ENCODE measurements at places on chromosomes 2 and 18.

- no peak for DNase-seq
Observed at GRCh38 chr2:107775211-107775610, 51.5 kb upstream of the RGPD4 start.

DNA sequence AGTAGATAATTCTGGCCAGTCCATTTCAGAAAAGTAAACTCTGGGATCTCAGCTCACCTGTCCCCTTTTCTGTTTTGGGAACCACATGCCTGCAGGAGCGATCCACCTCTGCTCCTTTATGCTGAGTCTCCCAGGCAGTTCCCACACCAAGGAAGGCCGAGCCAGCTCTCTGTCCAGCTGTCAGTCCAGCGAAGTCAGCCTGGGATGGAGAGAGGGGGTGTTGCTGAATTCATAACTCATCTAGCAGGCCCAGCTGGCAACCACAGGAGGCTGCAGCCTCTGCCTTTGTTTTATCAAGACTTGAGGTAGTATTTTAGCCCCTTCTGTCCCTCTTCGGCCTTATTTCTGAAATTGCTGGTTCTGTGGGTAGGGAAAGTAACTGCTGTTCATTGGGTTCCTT lies 209.9 kb downstream of the ARL4C start:
- DNase-seq, result no peak

DNA sequence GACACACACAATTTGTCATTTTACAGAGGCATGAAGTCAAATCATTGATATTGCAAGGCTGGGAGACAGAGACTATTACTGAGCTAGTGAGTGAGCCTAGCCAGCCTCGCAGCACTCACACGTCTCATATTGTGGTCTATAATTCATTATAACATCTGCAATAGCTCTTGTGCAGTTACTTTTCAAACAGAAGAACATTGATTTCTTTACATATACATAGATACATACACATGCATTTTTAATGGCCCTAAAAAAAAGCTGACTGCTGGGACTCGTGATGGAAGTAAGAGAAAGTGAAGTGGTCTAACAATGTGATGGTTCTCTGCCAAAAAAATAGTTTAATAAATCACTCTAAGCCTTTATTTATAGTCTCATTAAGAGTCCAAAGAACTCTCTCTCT lies 56.8 kb downstream of the KIAA2012 start:
- no peak for DNase-seq

GRCh38 chr2:129347486-129348217 lies 631.8 kb upstream of the RAB6C start:
- DNase-seq, result no peak

GRCh38 chr2:131572175-131572574 lies 44.5 kb downstream of the CCDC74A start:
- DNase-seq, result no peak

- no peak for DNase-seq
Observed at GRCh38 chr2:234939576-234939975, 12.2 kb upstream of the SH3BP4 start.

GRCh38 chr2:201450954-201451291 lies 335 bp downstream of the TRAK2 start:
- DNase-seq, result no peak

DNA sequence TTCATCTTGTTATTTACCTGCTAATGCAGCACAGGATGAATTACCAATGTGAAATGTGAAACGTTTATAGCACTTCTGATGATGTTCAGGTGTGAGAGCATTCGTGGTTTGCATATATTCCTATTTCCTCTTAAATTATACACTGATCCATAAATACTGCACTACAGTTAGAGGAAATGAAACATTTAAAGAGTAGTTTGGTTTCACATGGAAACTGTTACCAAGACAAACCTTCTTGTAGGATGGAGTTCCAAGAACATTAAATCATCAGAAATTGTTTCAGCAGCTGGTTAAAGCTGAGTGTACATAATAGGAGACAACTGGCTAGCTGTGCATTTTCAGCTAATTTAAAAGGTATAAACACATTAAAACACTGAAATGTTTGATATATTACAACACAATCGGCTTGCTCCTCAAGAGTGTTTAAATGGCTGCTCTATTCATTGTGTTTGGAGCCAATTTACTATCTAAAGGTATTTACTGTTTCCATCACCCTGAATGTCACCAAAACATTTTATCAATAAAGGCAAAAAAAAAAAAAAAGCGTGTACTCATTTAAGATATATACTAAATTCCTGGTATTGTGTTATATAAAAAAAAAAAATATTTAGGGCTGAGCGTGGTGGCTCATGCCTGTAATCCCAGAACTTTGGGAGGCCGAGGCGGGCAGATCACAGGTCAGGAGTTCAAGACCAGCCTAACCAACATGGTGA lies 100.6 kb downstream of the DYM start:
- no peak for DNase-seq

- DNase-seq, result no peak
Observed at GRCh38 chr2:179692043-179692442, 169.4 kb downstream of the ZNF385B start.

DNA sequence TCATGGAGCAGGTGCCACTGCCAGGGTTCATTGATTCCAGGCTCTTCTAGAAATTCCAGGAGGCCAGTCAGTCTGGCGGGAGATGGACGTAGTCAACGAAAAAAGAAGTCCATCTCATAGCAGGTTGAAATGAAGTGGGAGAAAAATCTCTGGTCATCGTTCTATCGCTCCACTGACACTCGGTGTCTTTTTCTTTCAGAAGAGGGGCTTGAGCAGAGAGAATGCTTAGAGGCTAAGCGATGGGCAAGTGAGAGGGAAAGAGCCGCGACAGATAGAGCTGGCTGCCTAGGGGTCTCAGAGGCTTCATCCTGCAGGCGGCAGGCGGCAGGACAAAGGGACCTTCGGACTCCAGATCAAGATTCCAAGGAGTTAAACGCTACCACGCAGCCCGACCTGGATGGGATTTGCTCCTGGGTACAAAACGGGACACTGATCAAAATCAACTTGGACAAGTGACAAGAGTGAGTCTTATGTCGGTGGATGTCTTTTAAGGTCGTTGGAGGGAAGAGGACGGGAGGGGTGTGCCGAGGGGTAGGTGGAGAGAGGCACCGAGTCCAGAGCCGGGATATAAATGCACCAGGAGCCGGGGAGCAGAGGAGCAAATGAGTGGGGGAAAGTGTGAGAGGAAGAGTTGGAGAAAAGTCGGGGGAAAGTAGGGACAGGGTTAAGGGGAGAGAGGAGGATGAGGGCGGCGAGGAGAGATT lies 677 bp upstream of the TMEM178A start:
- DNase-seq, result no peak

DNA sequence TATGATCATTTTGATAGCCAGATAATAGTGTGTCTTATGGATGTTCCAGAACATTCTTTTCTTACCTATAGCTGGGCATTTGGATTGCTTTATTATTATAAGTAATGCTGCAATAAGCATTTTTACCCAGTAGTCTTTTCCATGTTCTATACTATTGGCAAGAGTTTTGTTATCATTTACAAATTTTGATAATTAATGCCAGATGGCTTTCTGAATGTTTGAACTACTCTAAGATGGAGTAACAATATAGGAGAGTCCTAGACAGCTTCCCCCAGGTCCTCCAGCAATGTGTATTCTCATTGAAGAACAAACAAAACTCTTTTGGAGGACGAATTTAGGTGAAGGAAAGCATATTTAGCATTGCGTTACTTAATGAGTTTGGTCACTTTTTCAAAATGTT lies 73.0 kb downstream of the INPP4A start:
- DNase-seq, result no peak

GRCh38 chr18:5895299-5895875 lies at the start of gene TMEM200C:
TSS of gene TMEM200C (minus strand) at chr18:5895522. CDS start at chr18:5892063, 3,459 bp downstream.
- DNase-seq, result no peak

GRCh38 chr2:40289771-40290404 lies 162.0 kb downstream of the SLC8A1 start:
- DNase-seq, result no peak

DNA sequence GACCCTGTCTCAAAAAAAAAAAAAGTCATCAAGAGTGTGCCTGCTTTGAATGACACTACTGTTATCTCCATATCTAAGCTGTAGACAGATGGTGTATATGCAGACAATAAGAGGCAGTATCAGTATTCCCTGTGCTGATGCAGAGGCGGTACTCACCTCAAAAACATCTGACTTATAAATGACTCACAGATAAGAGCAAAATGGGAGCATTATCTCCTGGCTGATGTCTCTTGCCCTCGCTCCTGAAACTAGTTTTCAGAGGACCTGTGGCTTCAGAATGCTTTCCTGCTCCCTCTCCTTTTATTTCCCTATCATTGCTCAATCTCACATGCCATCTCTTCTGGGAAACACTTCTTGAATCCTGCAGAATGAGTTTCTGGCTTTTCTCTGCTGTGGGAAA lies 289.6 kb downstream of the PTPRM start:
- DNase-seq, result no peak

- DNase-seq, result no peak
Observed at GRCh38 chr2:42567364-42567763, 1.1 kb upstream of the MTA3 start.

GRCh38 chr2:124877141-124877577 lies 852.1 kb downstream of the CNTNAP5 start:
- no peak for DNase-seq

DNA sequence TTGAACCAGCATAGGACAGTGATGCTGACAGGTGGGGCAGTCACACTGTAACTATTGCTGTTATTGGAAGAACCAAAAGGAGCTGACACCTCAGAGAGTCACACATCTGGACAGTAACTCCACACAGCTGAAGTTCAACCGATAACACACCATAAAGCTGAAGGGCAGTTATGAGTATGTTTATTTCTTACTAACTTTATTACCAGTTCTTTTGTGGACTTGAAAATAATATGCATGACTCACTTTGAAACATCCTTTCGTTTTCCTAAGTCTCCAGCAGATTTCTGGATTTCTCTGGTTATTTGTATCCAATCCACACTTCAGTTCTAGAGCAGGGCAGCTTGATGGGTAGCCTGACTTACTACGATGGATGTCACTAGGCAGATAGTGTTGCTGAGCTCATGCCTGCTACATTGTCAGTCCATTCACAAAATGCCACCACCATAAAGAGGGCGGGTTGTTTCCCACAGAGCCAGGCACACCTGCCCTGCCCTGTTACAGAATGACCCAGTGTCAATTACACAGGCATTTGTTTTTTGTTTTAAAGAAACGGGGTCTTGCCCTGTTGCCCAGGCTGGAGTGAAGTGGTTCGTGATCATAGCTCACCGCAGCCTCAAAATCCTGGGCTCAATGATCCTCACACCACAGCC lies 8.4 kb upstream of the AGBL5 start:
- no peak for DNase-seq

- DNase-seq, result no peak
Observed at GRCh38 chr2:12282780-12283695, 433.7 kb upstream of the TRIB2 start.

GRCh38 chr2:160411955-160412354 lies 81.7 kb downstream of the RBMS1 start:
- no peak for DNase-seq

DNA sequence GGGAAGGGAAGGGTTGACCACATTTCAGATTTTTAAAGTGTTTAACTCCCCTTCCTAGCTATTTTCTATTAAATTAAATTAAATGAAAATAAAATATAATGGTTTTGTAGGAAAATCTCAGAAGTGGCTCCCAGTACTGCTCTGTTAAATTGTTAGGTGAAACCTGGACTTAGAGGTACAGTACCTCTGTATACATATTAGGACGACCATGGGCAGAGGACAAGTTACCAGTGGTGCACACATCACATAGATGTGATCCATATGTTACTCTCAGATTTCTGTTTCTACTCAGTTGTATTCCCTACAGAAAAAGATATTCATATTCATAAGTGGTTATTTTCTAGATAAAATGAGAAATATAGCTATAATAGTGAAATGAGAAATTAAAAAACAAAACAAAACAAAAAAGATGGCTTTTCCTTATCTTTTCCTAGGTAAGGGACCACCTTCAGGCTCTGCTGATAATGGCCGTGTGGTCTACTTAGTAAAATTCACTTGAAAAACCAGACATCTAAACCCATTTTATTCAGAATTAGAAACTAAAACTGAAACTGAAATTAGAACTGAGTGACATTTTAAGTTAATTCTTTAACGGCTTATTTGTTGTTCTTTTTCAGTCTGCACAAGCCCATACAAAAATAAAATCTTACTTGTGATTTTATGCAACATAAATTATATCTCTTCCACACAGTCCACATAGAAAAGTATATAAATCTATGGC lies 832.5 kb upstream of the CHAC2 start:
- no peak for DNase-seq

DNA sequence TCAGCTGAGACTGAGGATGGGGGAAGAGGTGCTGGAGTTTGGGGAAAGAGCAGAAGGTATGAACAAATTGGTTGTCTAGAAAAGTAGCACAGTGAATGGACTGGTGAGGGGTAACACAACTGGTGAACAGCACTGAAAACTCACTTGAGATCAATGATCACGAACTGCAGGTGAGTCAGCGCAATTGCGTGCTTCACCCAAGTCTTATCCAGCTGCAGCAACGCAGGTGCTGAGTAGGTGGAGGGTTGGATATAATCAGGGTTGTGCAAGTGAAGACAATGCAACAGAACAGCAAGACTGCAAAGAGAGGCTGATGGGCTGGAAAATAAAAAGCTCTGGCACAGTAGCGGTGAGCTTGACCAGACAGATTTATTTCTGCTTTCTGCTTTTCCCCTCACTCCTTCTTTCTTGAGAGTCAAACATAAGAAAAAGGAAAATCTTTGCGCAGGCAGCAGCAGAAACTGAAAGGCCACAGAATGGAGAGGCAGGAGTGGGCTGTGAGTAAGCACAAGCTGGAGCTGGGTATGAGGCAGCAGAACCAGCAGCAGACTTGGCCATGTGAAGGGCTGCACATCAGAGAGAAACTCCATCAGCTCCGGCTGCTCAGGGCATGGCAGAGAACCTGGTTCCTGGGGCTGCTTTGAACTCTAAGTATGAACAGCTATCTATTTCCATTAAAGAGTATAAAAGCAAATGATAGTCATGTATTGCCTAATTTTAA lies 99.4 kb upstream of the ARL5A start:
- no peak for DNase-seq

- no peak for DNase-seq
Observed at GRCh38 chr2:6880200-6880733, 2.7 kb downstream of the RSAD2 start.

DNA sequence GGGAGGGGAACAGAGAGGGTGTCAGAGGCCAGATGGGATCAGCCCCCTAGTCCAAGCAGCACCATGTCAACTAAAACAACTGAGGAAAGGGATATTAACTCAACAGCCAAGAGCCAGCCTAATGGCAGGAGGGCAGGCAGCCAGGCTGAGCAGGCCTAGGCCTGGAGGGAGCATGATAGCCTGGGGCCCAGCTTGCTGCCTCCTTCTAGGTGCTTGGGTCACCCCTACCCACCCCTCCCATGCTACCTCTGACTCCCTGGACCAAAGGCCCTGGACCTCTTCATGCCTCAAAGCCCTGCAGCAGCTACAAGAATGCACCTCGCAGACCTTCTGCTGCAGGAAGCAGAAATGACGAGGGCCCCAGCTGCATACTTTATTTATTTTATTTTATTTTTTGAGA lies 22.1 kb upstream of the TNS1 start:
- DNase-seq, result no peak

GRCh38 chr2:118168615-118169014 lies 80.3 kb downstream of the INSIG2 start:
- no peak for DNase-seq

All from stimulated activated CD8-positive, alpha-beta memory T cell treated with anti-CD3 and anti-CD28 coated beads, Interleukin-15, amount 100 ng/mL, for 4 hours (primary cell).